ENCODE measurements at places on chromosomes 16 and 17.

- DNase-seq: no peak
These were observed 673 bp upstream of the CHD9 start for GRCh38 chr16:53053967-53054669.

- no peak for DNase-seq
These were observed 36.7 kb downstream of the SMG6 start for GRCh38 chr17:2266865-2267228.

- DNase-seq: peak; percentile 63
These were observed 112.1 kb downstream of the BANP start for GRCh38 chr16:88063211-88063773.

- DNase-seq: no peak
These were observed 350.2 kb upstream of the CDH8 start for GRCh38 chr16:62386411-62386810.

- no peak for DNase-seq
These were observed 5.2 kb upstream of the FOXJ1 start for GRCh38 chr17:76146053-76146851.

- DNase-seq: peak; percentile 58
These were observed 14.0 kb downstream of the LASP1 start for GRCh38 chr17:38883592-38884526.

GRCh38 chr16:57658878-57659674, 9.0 kb upstream of the ADGRG3 start:
- no peak for DNase-seq

GRCh38 chr16:57060323-57061083, 31.9 kb upstream of the CPNE2 start:
- DNase-seq: no peak

DNA sequence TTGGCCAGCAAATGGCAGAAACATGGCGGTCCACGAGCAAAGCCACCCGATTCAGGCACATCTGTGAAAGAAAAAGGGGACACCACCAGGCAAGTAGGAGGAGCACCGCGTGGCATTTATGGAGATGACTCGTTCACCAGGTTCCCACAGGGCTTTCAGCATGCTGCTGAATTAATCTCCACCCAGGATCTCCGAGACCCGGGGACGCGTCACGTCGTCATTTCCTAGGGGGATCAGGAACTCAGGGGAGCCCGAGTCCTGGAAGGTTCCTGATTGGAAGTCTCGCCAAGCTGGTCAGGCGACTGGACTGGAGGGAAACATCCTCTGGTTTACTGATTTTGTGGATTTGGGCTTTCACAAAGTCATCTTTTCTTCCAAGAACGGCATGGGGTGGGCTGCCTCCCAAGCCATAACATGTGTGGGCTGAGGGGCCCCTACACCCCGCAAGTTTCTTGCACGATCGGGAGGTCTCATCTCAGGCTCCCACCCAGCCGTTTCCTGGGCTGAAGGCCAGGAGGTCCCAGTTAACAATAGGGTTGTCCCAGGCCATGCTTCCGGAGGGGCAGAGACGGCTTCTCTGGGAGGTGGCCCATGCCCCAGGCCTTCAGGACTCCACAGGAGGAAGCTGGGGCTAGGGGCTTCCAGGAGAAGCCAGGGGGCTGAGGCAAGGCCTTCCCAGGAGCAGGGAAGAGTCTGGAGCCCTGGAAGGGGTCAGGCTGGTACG, 645 bp downstream of the DNAH17 start:
- DNase-seq: no peak

- no peak for DNase-seq
These were observed 95.6 kb downstream of the PRKCA start for GRCh38 chr17:66398059-66398458.

- DNase-seq: no peak
These were observed 1.0 kb downstream of the BAHCC1 start for GRCh38 chr17:81396278-81396721.

DNA sequence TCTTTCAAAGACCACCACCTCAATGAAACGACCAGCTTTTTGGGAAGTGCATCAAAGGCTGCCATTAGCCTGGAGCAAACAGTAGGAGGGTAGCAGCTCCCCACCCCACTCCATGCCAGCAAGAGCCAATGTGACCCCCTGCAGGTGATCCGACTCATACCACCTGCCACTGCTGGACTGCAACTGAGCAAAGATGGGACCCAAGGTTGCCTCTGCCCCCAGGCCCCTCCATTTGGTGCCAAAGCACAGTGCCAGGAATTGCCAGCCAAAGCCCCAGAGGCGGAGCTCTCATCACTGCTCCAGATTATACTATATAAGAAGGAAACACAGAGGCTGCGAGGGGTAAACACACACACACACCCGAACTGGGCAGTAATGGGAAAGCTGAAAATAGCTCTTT, 8.3 kb downstream of the PITPNM3 start:
- no peak for DNase-seq

DNA sequence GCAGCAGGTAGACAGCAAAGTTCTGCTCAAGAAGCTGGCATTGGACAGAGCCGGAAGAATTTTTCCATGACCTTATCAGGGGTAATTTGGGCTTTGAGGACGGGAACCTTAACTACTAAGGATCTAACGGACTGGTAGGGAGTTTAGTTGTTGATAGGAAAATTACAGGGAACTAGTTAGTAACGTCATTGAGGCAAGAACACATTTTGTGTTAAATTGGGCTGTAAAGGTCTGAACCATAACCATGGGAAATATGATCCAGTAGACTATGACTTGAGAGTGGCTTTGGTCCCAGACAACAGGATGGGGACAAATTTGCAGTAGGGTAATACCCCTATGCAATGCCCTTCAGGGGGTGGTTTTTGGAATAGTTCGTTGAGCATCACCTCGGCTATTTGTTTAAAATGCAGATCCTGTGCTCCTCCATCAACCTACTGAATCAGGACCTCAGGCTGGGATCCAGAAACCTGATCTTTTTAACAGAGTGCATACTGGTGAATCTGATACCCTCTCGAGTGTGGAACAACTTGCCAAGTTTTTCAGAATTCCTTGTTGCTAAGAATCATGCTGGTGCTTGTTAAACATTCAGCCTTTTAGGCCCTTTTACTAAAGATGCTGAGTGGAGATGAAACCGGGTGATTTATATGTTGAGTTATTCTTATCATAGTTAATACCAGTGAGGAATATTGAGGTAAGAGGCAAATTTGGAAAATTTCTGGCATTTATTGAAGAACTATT, 255.1 kb downstream of the MAP2K6 start:
- peak; percentile 34 for DNase-seq
